ENCODE measurements at places on chromosomes 6 and 20. TPM values are rescaled to one million over a fixed set of nuclear protein-coding genes. Genes with fewer than 3 reads are reported as not detected.

Gene IMPG1
- not detected for total RNA-seq

Gene NKX2-4
- total RNA-seq, result not detected

Gene LGSN
- total RNA-seq, result not detected

Gene HLA-DMB
- not detected for total RNA-seq

Gene GTSF1L
- not detected for total RNA-seq

Gene PRSS16
- total RNA-seq, result 0.18 TPM

Gene C6orf141
- total RNA-seq, result 0.69 TPM

Gene REM1
- not detected for total RNA-seq

Gene BNIP5
- total RNA-seq, result not detected

Gene POM121L2
- not detected for total RNA-seq

Gene CST1
- total RNA-seq, result not detected

Gene BPIFA1
- not detected for total RNA-seq

Gene CEP250
- 50.5 TPM for total RNA-seq

Gene CEP162
- 6.4 TPM for total RNA-seq

Gene HLA-DRB5
- not detected for total RNA-seq

Gene EFCAB8
- under 0.01 TPM for total RNA-seq

Gene TREM1
- total RNA-seq, result 5.3 TPM

Gene MTFR2
- total RNA-seq, result 0.30 TPM

Gene ID1
- 37.3 TPM for total RNA-seq

Gene SIGLEC1
- not detected for total RNA-seq

Gene TULP1
- not detected for total RNA-seq

Gene USP49
- 3.1 TPM for total RNA-seq

Gene TLDC2
- 0.30 TPM for total RNA-seq

Gene SRSF12
- 0.14 TPM for total RNA-seq

Gene TMC2
- total RNA-seq, result not detected

Gene GPR63
- total RNA-seq, result 0.59 TPM

Gene PI16
- 0.59 TPM for total RNA-seq

Gene SMIM26
- total RNA-seq, result 41.4 TPM

Gene HLA-DQA1
- total RNA-seq, result not detected

Gene COL12A1
- total RNA-seq, result 534 TPM
